ENCODE measurements at places on chromosomes 2 and 18.

GRCh38 chr2:173990245-173990644 lies 25.1 kb upstream of the SP3 start:
- DNase-seq, result no peak

- DNase-seq, result no peak
Measured at GRCh38 chr18:7545734-7546133, 21.4 kb upstream of the PTPRM start.

GRCh38 chr18:49112031-49112430 lies 161.3 kb upstream of the SMAD7 start:
- no peak for DNase-seq

DNA sequence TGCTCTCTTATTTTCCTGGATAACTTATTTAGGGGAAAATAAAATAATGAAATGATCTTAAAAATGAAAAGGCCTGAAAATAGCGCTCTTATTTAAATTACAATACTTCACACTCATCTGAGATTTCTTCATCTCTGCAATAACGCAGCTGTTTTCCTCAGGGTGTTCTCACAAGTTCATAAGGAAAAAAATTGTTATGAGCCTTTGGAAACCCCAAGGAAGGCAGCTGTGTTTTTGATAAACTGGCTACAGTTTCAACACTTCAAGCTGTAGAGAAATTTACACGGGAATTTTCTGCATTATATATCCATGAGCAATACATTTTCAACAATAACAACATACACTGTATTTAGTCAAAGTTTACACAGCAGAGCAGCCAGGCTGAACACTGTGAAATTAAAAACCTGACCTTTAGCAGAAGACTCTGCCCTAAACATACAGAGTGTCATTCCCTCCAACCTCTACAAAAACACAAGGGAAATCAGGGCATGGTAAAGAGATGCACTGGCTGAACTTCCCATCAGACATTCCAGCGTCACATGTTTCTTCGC lies 959.6 kb downstream of the SLC4A3 start:
- no peak for DNase-seq

DNA sequence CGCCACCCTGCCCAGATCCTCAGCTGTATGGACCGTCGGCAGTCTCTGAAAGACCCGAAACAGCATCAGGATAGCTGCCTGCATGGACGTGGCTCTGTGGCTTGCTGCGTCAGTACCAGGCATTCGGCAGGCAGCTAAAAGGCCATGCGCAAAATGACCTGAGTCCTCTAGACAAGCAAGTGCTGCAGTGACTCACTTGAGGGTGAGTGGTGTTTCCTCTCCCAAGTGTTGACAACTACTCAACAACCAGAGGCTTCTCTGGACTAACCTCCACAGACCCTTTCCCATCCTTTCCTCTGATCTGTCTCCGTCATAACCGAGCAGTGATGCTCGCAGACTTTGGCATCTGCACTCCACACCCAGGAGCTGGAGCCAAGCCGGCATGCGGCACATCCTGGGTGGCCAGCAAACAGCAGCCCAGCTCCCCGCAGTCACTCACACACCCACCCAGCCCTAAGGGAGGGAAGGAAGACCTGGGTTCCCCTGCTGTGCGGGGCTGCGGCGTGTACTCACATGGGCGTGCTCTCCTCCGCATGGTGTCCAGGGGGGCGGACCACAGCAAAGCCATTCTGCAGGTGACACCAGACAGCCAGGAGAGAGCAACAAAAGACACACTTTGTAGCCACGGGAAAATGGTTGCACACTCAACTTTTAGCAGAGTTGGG lies 239.3 kb downstream of the TWIST2 start:
- no peak for DNase-seq

GRCh38 chr2:208006833-208007232 lies 18.5 kb downstream of the PLEKHM3 start:
- DNase-seq, result peak; percentile 66
